Stimulated activated CD8-positive, alpha-beta memory T cell treated with anti-CD3 and anti-CD28 coated beads, Interleukin-15, amount 100 ng/mL, for 4 hours (primary cell): ENCODE measurements at places on chromosomes 11 and 22.

DNA sequence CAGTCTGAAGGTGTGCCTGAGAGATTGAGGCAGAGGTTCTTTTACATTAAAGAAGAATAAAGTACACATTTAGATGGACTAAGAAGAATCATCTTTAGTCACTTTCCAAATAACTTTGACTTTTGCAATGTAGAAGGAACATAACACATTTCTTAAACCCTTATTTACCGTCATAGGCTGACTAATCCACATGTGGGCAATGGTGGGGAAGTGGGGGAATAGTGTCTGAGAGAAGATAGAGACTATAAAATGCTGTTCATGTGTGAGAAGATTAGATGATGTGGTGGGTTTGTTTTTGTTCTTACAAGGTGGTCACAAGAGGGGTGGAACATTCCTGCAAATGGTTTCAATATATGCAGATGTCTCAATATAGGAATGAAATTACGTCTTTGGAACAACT, 1.8 kb downstream of the MS4A4A start:
- no peak for DNase-seq

DNA sequence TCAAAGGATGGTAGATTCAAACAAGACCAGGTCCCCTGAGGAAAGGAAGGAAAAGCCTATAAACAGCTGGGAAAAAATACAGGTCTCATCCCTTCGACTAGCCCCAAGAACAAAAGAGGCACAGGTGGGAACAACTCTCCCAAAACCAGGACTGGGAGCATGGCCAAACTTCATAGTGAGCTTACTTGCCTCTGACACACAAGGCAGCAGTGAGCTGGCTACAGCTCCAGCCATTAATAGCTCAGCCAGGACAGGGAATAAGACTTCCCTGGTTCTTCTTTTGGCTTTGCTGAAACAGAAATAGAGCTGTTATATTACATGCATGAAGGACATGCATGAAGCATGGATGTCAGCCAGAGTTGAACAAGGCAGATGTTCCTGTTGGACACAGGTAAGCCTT, at the start of gene OR10A2:
TSS of gene OR10A2 (plus strand) at position 97 of the 400 bp plus-strand sequence. CDS start 6,698 bp downstream, outside the sequence.
- no peak for DNase-seq

- no peak for DNase-seq
These were observed 4.0 kb downstream of the DAGLA start for GRCh38 chr11:61683961-61684869.

- DNase-seq: no peak
These were observed 50.4 kb upstream of the KCNQ1OT1 start for GRCh38 chr11:2750101-2750681.

DNA sequence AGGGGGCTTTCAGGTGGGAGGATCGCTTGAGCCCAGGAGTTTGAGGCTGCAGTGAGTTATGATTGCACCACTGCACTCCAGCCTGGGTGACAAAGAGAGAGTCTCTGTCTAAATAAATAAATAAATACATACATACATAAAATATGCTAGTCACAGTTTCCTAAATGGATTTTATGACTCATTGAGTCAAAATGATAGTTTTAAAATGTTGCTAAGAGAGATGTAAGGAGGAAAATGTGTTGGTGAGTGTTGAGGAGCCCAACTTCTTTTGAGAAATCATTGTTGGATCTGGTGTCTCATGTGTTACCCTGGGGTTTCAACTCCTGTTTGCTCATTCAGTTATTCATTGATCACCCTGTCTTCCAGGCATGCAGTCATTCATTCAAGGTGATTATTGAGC, 21.0 kb downstream of the PARVB start:
- DNase-seq: no peak

DNA sequence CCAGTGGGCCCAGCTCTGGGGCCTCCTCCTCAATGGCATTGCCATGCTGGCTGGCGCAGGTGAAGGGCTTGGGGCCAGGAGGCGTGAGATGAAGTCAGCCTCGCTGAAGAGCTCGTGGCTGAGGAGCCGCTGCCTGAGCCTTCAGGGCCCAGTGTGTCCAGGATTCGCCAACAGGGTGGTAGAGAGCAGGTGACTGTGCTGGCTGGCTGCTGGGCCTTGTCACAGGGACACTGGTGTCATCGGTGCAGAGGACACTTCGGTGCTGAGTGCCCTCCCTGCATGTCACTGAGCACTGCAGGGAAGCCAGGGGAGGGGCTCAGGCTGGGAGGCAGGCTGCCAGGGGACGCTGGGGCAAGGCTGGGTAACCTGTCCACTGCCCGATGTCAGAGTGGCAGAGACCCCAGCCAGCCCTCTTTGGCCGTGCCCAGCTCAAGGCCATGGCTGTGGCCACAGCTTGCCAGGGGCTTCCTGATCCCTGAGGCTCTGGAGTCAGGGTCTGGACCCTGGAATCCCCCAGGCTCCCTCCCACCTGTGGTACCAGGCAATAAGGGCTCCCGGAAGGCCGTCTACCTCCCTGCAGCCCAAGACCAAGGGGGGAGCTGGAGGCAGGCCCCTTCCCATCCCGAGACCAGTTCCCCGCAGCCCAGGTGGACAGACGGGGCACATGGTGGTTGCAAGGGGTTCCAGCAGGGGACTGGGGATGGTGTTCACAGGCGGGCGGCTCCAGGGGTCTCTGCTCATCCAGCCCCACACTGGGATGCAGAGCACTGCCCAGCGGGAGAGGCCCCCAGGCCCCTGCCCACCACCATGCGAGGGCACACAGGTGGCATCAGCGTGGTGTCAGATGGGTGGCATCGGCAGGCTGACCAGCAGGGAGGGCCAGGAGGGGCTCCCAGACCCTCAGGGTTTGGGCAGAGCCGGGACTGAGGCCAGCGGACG, 63.9 kb downstream of the ARFGAP3 start:
- no peak for DNase-seq

DNA sequence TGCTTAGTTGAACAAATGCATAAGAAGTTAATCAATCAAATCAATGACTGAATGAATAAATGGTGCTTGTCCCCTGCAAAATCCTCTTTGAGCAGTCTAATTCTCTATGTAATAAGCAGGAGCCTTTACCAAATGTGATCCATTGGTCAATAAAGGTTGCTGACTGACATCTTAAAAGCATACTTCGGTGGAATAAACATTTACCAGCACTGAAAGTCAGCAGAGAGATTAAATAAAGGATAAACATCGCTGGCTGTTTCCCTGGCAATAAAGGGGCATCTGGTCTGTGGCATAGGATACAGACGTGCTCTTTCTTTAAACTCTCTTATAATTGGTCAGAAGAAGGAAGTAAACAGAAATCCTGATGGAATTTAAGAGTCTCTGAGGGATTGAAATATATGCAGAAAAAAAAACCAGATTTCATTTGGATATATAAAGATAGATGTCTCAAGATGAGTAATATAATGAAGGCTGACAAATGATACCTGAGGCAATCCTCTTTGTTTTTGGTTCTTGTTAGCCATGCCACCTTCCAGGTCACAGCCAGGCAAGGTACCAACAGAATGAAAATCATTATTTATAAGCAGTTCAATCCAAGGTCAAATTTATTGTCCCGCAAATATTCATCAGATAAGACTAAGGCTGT, 578.4 kb upstream of the CCDC90B start:
- no peak for DNase-seq

DNA sequence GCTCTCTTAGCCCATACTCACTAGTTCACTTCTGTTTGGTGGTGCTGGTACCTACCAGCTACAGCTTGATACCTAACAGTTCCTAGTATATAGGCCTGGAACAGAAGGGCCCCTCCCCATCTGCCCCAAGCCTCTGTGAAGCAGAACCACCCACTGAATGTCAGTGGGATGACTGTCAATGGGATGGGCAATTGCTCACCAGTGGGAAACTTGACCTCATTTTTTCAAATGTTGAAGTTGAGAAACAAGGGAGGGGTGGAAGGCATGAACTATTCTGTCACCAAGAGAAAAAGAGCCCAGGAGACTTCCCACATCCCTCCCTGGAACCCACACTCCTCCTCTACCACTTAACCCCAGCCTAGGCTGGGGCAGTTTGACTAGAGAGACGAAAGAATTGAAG, at the start of gene NLRP10:
TSS of gene NLRP10 (minus strand) at position 62 of the 400 bp plus-strand sequence. CDS start 1,952 bp downstream, outside the sequence.
- no peak for DNase-seq

DNA sequence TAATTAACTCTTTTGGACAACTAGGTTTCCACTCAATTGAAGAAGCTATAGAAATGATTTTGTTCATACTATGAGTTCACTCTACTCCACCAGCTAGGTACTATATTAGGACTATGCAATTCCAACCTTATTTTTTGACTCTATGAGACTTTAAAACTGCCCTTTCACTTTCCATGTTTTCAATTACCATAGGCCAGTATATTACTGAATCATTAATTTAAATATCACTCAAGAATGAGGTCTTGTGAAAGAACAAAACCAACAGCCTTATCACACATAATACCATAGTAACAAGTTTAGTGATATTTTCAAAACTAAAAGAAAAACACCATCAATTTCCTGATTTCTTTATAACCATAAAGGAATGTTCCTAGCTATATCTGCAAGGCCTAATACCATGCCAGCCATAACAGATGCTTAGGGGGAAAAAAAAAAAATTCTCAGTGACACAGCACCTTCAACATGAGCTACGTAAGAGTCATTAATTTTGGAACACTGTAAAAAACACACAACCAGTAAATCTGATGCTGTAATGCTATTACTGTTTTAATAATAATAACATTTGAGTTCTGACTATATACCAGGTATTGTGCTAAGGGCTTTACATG, 6.1 kb downstream of the DCUN1D5 start:
- DNase-seq: no peak

GRCh38 chr22:33563220-33563964, 356.9 kb downstream of the LARGE1 start:
- no peak for DNase-seq

DNA sequence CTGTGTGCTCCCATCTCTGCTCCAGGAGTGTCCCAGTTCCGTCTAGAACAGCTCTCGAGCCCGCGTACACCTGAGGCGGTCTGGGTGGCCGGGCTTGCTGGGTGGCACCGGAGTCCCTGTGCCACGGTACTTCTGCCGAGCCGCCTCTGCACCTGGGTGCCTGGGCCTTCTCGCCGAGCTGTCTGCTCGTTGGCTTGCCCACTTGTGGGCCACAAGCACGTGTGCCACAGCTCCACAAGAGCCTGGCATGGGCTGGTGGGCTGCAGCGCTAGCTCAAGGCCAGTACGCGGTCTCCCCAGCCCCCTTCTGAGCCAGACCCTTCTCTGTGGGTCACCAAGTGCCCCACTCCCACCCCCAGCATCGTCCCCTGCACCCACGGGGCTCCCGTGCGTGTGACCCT, 388.0 kb downstream of the TBC1D22A start:
- DNase-seq: no peak

- DNase-seq: no peak
These were observed 2.5 kb downstream of the CHST1 start for GRCh38 chr11:45662665-45663485.

DNA sequence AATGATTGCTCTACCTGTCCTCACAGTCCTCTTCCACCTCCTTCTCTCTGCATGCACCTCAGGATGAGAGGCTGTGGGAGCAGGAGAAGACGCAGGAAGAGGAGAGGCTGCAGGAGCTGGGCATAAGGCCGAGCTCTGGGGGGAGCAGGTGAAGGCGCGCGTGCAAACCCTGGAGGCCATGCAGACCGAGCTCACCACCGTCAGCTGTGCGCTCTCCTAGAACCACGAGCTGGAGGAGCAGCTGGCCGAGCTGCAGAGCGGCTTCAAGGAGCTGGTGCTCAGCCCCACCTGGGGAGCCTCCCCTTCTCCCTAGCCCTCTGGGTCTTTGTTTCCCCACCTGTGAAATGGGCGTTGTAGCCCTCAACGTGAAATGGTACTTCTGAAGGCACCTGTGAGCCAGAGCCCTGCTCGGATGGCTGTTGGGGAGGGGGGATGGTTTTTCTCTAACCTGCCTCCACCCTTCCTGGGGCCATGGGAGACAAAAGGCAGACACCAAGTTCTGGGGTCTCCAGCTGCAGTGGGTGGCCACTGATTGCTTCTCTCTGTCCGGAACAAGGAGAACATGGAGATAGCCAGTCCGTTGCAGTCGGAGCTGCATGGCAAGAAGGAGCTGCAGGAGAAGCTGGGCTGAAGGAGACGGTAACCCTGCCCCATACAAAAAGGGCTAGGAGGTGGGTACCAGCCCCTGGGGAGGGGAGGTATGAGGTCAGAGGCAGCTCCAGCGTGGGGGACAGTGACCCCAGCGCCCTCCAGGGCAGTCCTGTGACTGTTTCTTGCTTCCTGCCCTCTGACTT, 65.2 kb upstream of the A4GALT start:
- no peak for DNase-seq

DNA sequence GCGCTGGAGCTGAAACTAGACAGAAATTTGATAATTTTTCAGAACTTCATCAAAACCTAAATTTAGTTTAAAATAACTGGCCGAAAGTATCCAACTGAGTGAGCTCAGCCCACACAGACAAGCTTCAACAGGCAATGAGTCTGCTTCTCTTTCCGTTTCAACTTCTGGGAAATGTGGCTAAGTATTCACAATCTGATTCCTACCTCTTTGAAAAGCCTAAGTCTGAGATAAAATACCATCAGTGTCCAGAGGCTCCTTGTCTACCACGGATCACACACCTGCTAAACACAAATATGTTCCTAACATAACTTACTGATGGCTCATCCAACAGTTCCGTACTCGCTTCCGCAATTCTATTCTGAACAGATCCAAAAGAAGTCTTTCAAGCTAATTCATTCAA, 8.5 kb downstream of the SIK3 start:
- no peak for DNase-seq

DNA sequence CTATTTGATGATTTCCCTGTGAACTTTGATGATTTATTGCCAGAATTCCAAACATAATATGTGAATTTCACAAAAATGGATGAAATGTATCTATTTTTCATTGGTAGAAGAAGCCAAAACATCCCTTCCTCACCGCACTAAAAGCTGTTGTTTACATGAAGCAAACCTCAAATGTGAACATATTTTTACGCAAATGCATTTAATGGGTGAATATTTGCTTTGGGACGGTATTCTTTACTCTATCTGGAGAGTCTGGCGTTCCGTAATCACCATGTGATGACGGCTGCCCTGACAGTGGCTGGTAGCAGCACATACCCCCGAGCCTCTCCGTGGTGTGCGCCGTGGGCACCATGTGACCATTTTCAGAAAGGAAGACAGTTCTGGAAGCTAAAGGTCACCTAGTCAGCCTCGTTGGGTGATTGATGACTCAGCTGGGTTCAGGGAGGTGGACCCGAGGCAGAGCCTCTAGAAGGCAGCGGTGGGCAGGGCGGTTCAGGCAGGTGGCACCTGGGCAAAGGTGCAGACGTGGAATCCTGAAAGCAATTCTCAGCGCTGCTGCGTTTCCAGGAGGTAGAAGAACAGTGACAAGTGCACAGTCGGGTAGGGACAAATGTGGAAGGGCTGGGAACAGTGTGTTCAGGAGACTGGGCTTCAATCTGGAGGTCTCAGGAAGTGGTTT, 45.3 kb downstream of the PPARA start:
- no peak for DNase-seq
